Head of caudate nucleus (tissue), 42 donors: ENCODE measurements at places on chromosomes 4 and X.

- DNase-seq = no peak
These were observed 163.7 kb downstream of the CORIN start for GRCh38 chr4:47674144-47674543.

DNA sequence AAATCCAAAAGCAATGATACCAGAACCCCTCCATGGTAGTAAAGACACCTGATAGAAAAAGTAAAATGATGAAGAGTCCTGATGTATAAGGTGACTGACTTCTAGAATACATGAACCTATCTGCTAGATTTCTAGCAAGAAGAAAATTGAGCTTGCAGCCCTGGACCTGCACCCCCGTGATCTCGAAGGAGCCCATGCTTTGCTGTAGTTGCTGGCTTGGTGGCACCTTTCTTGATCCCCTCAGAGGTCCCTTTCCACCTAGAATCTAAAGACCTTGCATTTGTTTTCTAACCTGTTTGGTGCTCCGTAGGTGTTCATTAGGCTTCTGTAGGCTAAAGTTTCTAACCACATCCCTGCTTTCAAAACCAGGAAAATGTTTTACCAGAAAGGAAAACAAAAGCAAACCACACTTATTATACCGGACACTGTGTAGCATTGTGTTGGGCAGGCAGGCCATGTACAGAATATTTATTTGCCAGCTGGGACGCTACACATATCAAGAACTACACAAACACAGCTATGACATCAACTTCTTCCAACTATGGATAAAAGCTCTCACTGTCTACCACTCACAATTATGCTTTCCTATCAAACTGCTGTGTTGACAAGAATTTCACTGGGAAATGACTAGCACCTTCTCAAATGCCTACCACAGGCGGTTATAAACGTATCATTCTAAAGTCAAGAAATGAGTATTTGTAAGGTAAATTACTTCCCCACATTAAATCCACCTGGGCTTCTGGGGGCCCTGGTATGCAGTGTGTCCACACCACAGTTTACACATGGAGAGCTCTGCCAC lies 316.2 kb downstream of the UNC5C start:
- DNase-seq = no peak

GRCh38 chrX:151177141-151178027 lies 1.0 kb downstream of the GPR50 start:
- DNase-seq = no peak

DNA sequence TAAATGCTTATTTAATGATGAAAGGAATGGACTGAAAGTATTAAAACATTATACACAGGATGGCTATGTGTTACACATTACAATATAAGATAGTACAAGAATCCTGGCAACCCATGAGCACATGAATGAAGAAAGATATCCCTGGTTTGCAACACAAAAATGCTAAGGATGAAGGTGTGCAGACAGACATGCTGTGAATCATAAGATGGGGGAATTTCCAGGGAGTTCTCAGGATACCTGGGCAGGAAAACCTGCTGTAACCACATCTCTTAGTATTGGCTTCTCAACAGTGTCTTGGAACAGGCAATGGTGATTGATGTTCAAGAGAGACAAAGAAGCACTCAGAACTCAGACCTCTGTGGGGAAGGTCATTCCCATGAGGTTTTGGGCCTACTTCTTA lies 23.9 kb upstream of the ANOS1 start:
- no peak for DNase-seq

DNA sequence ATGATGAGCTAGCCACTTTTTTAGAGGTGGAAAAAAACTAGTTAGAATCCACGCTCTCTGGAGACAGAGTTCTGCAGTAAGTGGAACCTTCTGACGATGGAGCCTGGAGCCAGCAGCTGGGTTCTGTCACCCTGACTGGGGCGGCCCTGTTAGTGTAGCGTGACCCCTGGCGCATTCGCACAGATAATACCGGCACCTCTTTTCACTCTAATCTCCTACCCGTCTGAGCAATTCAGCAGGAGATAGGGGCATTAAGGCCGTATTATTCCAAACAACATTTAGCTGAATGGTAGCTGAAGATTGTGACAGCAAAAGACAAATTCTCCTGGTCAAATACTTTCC lies 292.6 kb downstream of the FBXO8 start:
- no peak for DNase-seq

DNA sequence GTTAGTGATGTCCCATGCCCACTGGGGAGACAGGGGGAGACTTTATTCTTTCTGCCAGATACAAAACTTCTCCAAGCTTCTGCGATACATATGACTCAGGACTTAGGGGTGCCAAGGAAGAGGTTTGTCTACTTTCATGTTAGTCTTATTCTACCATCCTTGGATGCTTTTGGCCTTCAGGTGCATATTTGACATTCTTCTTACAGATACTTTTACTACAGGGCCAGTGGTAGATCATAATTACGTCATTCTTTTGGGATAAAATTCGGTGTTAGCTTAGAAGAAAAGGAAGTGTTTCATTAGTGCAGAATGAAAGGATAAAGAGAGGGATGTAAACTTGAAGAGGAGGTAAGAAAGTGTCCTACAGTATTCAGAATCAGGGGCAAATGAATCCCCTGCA lies 245.2 kb downstream of the THOC2 start:
- DNase-seq = no peak

DNA sequence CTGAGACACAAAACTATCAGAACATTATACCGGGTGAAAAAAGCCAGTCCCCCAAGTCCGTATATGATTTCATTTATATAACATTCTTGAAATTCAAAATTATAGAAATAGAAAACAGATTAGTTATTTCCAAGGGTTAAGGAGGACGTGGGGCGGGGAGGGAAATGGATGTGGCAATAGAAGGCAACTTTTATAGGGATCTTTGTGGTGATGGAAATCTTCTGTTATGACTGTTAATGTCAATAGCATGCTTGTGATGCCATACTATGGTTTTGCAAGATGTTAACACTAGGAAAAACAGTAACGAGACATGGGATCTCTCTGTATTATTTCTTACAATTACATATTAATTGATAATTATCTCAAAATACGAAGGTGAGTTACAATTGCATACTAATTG lies 96.4 kb downstream of the LNX1 start:
- no peak for DNase-seq

GRCh38 chrX:38638952-38639529 lies 77.7 kb downstream of the TSPAN7 start:
- DNase-seq = no peak

GRCh38 chrX:134600714-134601113 lies 57.6 kb downstream of the PLAC1 start:
- no peak for DNase-seq

- DNase-seq = no peak
These were observed 126.3 kb downstream of the FBXO8 start for GRCh38 chr4:174157106-174157607.

- no peak for DNase-seq
These were observed 652.9 kb downstream of the ADGRL3 start for GRCh38 chr4:61853041-61853440.

- DNase-seq = no peak
These were observed 70.1 kb downstream of the USP46 start for GRCh38 chr4:52588771-52589591.

- DNase-seq = no peak
These were observed 160.2 kb upstream of the CPEB2 start for GRCh38 chr4:14841801-14842768.

GRCh38 chr4:35644591-35644990 lies 599.7 kb downstream of the ARAP2 start:
- DNase-seq = no peak

DNA sequence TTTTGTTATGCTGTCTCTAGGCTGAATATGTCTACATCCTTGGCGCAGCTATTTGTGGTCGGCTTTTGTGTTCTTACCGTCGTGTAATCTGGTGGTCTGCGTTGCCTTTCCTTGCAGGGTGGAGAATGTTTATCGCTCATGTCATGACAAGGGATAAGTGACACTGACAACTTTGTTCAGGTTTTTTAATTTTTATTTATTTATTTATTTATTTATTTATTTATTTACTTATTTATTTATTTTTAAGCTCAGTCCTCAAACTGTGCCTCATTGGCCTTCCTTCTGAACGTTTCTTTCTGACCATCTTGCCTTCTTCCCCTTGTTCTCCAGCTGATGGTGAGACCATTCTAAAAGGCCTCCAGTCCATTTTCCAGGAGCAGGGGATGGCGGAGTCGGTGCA lies 26.4 kb downstream of the SMS start:
- no peak for DNase-seq

DNA sequence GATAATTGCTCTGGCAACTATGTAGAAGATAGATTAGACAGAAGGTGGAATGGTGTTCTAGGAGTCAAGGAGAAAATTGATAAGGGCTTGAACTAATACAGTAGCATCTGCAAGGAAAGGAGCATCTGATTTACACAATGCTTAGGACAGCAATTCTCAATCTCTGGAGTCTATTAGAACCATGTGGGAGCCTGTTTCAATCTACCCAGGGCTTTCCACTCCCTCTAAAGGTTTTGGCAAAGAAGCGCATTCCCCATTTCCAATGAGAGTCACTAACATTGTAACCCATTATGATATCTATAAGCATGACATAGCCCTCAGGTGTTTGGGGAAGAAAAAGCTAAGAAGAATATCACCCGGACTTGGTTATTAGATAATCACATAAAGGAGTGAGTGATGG lies 168.2 kb downstream of the COL25A1 start:
- DNase-seq = no peak

GRCh38 chr4:16597845-16598596 lies 300.4 kb downstream of the LDB2 start:
- no peak for DNase-seq

GRCh38 chr4:82216219-82216618 lies 157.6 kb downstream of the HNRNPD start:
- DNase-seq = no peak

- peak; percentile 26 for DNase-seq
These were observed 67.5 kb upstream of the MND1 start for GRCh38 chr4:153276971-153277370.

DNA sequence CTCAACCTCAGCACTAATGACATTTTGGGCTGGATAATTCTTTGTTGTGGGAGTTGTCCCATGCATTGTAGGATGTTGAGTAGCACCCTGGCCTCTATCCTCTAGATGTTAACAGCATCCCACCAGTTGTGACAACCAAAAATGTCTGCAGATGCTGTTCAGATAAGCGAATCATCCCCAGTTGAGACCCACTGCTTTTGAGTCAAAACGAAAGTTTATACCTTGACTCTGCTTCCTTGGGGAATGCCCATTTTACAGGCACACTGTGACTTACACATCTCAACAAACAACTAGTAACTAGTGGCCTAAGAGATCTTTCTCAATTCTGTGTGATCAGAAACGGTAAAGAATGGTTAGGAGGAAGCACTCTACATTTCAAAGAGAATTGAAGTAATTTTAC lies 37.0 kb downstream of the SEPSECS start:
- DNase-seq = no peak

DNA sequence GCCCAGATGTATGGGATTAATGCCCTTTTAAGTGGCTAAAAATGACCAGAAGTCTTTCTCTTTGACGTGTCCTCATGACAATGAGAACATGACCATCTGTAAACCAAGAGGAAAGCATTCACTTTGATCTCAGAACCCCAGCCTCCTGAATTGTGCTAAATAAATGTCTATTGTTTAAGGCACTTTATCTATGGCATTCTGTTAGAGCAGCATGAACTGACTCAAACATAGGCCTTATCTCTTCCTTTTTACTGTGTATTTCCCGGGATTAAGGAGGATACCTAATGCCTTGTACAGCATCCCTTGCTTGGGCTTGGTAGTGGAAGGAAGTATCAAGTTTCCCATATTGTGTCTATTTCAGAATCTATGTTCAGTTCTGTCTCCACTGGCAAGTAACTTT lies 47.2 kb upstream of the HS3ST1 start:
- DNase-seq = no peak

GRCh38 chr4:80694171-80694570 lies 336.3 kb upstream of the BMP3 start:
- no peak for DNase-seq
